ENCODE measurements at places on chromosomes 1 and 21. TPM values are rescaled to one million over a fixed set of nuclear protein-coding genes. Genes with fewer than 3 reads are reported as not detected.

Gene TRIM62
- total RNA-seq, result 6.0 TPM

Gene STRIP1
- total RNA-seq, result 36.2 TPM

Gene CTSE
- 19.2 TPM for total RNA-seq

Gene FNDC5
- 4.0 TPM for total RNA-seq

Gene NHLH1
- not detected for total RNA-seq

Gene B4GALT2
- total RNA-seq, result 30.3 TPM

Gene GRHL3
- 0.11 TPM for total RNA-seq

DNA sequence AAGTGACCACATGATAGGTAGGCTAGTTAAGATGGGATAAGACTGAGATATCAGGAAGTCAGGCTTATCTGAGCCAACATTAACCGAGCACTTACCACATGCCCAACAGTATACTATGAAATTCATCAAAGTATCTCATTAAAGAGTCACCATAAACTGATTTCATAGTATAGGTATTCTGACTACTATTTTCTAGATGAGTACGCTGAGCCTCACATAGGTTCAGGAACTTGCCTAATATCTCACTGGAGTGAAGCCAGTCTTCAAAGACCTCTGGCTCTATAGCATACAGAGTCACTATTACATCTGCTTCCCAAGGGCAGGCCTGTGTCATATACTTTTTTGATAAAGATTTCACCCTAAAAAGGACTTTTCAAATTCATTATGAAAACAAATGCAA, 115.6 kb upstream of the NGF start:
- DNase-seq, result no peak
- H3K4me3 ChIP-seq, result no peak overlapping the region

DNA sequence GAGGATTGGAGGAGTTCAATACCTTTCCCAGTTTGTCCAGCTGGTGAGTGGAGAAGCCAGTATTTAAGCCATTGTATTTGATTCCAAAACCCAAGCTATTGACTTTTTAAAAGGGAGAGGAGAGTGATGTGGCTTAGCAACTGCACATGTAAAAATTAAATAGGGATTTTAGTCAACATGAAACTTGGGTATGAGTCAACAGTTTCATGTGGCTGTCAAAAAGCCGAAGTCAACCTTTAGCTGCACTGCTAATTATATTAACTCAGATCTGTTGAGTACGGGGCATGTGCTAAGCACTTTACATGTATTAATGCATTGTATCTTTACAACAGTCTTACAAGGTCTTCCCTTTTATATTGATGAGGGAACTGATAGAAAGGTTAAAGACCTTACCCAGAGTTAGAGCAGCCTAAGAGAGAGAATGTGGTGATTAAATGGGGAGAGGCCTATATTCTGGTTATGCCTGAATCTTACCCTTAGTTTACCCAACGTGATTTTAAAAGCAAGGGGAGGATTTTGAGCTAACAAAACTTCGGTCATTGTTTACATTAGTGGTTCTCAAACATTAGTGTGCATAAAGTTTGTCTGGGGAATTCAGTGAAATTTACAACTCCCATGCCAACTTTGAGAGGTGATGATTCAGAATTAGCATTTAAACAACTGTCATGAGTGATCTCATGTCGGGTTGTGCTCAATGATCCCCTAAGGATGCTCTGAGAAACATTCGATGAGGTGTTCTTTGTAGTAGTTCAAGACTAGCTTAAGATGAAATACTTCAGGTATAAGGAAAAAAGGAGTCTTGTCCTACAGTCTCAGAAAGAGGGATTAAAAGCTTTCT, 6.9 kb upstream of the SLC35F3 start:
- no peak overlapping the region for H3K27ac ChIP-seq
- H3K36me3 ChIP-seq, result no peaks in the 10 kb centered on the region
- H3K4me1 ChIP-seq, result no peaks in the 10 kb centered on the region
- H3K27me3 ChIP-seq, result no peaks in the 10 kb centered on the region

DNA sequence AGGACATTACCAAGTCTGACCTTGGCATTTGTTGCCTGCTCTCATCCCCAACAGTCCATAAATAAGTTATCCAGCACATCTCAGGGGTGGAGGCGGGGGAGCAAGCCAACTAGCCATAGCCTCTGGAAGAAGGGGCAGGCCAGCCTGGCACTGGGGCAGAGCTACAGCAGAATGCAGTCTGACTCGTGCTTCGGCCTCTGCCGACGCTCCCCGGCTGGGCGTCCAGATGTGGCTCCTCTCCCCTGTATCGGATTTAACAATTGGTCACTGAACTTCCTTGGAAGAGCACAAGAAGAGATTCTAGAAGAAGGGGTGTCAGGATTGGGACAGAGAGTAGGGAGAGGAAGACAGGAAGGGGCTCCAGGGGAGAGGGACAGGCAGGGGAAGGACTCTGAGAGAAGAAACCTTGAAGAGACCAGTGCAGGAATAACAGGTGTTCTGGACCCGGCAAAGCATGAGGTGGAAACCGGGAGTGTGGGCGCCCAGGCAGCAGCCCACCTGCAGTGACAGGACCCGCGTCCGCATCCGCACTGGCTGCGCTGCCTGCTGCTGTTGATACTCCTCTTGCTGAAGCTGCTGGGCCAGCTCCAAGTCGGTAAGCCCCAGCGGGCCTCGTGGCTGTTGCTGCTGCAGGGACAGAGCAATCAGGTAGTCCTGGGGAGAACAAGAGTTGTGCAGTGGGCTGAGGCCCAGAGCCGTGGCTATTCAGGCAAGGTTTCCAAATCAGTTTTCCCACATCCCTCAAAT, 9.4 kb downstream of the MINDY1 start:
- H3K27ac ChIP-seq, result no peak overlapping the region
- no peaks in the 10 kb centered on the region for H3K27me3 ChIP-seq
- peaks cover 40% of the 10 kb centered on the region for H3K36me3 ChIP-seq
- no peak overlapping the region for H3K4me3 ChIP-seq

GRCh38 chr1:155322571-155322952, 1.9 kb downstream of the RUSC1 start:
- H3K27me3 ChIP-seq, result no peaks in the 10 kb centered on the region
- H3K4me1 ChIP-seq, result peaks cover 33% of the 10 kb centered on the region
- no peaks in the 10 kb centered on the region for H3K36me3 ChIP-seq
- H3K4me3 ChIP-seq, result no peak overlapping the region

DNA sequence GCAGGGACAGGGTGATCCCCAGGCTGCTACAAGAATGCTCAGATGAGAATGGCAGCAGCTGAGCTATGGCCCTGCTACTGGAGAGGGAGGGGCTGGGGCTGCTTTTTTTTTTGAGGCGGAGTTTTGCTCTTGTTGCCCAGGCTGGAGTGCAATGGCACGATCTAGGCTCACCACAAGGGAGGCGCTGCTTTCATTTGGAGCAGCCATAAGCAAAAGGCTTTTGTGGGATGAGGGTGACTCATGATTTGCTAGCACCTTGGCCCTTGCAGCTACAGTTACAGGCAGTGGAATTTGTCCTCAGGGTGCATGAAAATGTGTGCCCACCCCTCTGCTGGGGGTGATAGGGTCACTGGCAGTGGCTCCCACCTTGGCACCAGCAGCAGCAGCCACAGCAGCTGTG, 32.4 kb upstream of the CYP4A22 start:
- DNase-seq, result no peak
- H3K4me3 ChIP-seq, result no peak overlapping the region
- no peak overlapping the region for H3K27ac ChIP-seq
- no peaks in the 10 kb centered on the region for H3K27me3 ChIP-seq
- no peaks in the 10 kb centered on the region for H3K4me1 ChIP-seq

DNA sequence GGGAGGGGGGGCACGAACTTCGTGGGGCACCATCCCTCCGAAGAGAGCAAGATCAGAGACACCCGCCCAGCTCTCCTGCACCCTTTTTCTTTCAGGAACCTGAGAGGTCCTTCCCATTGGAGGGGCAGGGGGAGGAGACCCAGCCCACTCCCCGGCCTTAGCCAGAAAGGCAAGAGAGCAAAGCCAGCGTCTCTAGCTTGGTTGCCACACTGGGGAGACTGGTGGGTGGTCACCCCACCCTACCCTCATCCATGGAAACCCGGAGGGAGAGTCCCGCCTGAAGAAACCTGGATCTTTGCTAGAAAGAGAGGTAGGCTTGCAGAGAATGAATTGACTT, 246 bp downstream of the ATP2B4 start:
- no peaks in the 10 kb centered on the region for H3K36me3 ChIP-seq
- peaks cover 30% of the 10 kb centered on the region for H3K4me1 ChIP-seq
- peak overlapping the region; percentile 65 for H3K4me3 ChIP-seq
- H3K27me3 ChIP-seq, result no peaks in the 10 kb centered on the region
- peak overlapping the region; percentile 64 for H3K27ac ChIP-seq
- DNase-seq, result no peak

GRCh38 chr21:41779659-41780058, 12.8 kb upstream of the RIPK4 start:
- no peaks in the 10 kb centered on the region for H3K36me3 ChIP-seq
- no peak for DNase-seq
- H3K4me3 ChIP-seq, result no peak overlapping the region
- no peak overlapping the region for H3K27ac ChIP-seq

- DNase-seq, result no peak
- H3K27me3 ChIP-seq, result no peaks in the 10 kb centered on the region
- no peak overlapping the region for H3K4me3 ChIP-seq
- peaks cover 39% of the 10 kb centered on the region for H3K4me1 ChIP-seq
- no peaks in the 10 kb centered on the region for H3K36me3 ChIP-seq
- no peak overlapping the region for H3K27ac ChIP-seq
These were observed 99.4 kb downstream of the ATP5PO start for GRCh38 chr21:33816174-33816573.

DNA sequence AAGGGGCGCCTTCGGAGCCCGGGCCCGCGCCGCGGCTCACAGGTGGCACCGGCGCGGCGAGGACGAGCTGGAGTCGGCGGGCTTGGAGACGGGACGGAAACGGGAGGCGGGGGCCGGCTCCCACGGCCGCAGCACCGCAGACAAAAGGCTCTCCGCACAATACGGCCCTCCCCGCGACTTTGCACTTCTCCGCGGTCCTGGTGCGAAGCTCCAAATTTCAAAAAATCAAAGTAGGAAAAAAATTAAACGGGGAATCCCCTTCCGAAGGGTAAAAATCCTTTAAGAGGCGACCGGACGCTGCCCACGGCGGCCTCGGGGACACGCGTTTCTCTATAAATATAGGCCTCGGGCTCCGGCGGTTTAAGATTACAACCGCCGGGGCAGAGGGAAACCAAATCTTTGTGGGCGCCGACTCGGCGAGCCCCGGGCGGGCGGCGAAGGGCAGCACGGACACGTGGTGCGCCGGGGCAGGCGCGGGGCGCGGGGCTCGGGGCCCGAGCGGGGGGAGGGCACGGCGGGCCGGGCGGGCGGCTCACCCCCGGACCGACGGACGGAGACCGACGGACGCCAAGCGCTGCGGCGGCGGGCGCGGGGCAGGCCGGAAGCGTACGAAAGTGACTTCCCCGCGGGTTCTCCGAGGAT, 453 bp downstream of the PABPC4 start:
- peaks cover 25% of the 10 kb centered on the region for H3K4me1 ChIP-seq
- no peaks in the 10 kb centered on the region for H3K27me3 ChIP-seq
- H3K36me3 ChIP-seq, result peaks cover 14% of the 10 kb centered on the region
- peak overlapping the region; percentile 77 for H3K27ac ChIP-seq
- peak overlapping the region; percentile 58 for H3K4me3 ChIP-seq
- peak; percentile 39 for DNase-seq

DNA sequence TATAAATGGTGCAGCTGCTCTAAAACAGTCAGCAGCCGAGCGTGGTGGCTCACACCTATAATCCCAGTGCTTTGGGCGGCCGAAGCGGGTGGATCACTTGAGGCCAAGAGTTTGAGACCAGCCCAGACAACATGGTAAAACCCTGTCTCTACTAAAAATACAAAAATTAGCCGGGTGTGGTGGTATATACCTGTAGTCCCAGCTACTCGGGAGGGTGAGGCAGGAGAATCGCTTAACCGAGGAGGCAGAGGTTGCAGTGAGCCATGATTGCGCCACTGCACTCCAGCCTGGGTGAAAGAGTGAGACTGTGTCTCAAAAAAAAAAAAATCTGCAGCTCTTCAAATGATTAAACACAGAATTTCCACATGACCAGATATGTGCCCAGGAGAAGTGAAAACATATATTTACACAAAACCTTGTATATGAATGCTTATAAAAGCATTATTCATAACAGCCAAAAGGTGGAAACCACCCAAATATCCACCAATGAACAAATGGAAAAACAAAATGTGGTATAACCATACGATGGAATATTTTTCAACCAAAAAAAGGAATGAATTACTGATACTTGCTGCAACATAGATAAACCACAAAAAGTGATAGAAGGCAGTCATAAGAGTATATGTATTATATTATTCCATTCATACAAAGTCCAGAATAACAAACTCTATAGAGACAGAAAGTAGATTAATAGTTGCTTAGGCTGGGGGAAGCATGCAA, 14.1 kb downstream of the EPS15 start:
- no peak overlapping the region for H3K27ac ChIP-seq
- DNase-seq, result no peak
- no peaks in the 10 kb centered on the region for H3K36me3 ChIP-seq
- H3K4me3 ChIP-seq, result no peak overlapping the region

DNA sequence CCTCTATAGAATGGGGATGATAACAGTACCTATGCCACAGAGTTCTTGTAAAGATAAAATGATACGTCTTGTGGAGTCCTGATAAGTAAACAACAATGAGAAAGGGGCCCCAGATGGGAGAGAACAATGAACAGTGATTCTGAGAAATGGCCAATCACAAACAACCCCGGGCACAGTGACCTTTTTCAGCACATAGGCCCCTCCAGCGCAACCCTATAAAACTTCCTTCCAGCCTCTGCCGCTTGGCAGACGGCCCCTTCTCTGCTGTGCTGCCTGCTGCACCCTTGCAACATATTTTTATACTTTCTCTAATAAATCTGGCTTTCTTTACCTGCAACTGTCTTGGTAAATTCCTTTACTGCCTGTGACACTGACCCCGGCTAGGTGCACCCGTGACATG, 8.9 kb downstream of the RCAN1 start:
- H3K27me3 ChIP-seq, result no peaks in the 10 kb centered on the region
- DNase-seq, result no peak
- no peak overlapping the region for H3K4me3 ChIP-seq

DNA sequence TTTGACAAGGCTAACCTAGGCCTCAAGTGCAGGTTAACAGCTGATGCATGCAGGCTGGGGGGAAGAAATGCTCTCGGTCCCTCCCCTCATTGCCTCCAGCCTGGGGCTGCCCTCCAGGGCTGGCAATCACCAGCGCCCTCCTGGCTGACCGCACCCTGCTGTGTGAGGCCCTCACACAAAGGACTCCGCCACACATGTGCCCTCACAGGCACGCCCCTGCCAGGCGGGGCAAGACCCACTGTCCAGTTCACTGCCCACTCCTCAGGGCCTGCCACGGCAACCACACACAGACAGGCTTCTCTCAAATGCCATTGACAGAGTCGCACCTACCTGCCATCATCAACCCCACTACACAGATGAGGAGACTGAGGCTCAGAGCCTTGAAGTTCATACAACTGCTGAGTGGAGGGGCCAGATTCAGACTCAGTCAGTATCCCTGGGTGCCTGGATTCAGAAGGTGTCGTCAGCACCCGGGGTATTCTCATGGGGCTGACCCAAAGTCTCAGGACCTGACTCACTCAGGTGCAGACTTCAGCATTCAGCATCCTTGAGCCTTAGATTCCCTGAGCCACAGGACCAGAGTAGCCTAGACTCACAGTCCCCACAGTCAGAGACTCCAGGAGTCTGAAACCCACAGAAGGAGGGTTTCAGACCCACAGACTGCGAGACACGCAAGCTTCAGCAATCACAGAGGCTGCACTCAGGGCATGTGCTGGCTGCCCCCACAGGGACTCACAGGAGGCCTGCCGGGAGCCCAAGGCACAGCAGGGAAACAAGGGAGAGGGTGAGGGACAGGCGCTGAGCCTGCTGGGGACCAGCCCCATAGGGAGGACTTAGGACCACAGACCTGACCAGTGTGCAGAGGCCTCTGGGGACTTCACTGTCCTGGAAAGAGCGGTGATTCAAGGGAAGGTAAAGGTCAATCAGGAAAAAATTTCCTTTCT, 458.0 kb downstream of the MATN1 start:
- no peaks in the 10 kb centered on the region for H3K27me3 ChIP-seq
- DNase-seq, result no peak
- no peak overlapping the region for H3K4me3 ChIP-seq
- H3K4me1 ChIP-seq, result no peaks in the 10 kb centered on the region

All from thyroid gland (tissue), 4 donors.